Left lung (tissue), 14 donors: ENCODE measurements at places on chromosomes 2 and 18.

- no peak for DNase-seq
Measured at GRCh38 chr18:45066210-45066609, 385.5 kb downstream of the SETBP1 start.

DNA sequence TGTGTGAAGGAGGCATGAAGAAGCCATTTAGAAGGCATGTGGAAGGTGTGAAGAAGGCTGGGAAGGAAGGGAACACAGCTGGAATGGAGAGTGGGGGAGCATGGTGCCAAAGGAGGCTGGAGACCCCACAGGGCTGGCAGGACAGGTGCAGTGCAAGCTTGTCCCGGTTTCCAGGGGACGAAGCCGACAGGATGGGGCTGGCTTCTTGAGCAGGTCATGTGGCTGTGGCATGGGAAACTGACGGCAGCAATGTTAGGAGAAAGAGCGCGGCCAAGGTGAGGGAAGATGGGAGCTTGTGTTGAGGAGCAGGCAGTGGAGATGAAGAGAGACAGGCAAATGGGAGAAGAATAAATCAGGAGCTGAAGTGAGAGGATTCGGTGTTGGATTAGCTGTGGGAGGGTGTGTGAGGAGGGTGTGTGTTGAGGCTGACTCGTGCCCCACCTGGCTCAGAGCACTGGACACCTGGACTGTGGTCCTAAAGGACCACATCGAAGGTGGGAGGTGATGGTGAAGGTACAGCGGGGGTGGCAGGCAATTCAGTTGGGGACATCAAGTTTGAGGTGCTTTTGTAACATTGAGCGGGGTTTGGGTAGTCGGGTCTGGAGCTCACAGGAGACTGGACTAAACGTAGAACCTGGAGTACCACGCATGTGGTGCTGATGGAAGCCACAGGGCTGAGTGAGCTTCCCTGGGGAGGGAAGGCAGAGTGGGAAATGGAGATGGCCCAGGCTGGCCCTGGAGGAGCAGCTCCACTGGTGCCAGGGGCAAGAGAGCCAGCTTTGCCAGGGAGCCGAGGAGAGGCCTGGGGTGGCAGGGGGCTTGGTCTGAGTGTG is 165.6 kb upstream of the HDAC4 start:
- no peak for DNase-seq

DNA sequence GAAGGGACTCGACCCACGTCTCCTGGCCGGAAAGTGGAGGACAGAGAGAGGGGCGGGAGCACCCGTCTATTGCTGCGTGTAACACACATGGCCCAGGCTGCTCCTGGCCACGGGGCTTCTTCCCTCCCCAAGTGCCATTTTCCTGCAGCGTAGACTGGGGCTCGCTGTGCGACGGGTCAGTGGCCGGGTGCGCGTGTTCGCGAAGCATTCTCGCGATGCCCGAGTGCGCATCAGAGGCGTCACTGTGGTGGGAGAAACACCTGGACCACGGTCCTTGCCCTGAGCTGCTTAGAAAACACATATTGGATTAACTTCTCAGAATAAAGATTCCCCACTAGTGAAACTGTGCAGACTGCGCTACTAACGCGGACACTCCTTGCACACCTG is 200.8 kb downstream of the EIPR1 start:
- DNase-seq = no peak

- no peak for DNase-seq
Measured at GRCh38 chr18:76354348-76354747, 140.7 kb downstream of the ZNF516 start.

DNA sequence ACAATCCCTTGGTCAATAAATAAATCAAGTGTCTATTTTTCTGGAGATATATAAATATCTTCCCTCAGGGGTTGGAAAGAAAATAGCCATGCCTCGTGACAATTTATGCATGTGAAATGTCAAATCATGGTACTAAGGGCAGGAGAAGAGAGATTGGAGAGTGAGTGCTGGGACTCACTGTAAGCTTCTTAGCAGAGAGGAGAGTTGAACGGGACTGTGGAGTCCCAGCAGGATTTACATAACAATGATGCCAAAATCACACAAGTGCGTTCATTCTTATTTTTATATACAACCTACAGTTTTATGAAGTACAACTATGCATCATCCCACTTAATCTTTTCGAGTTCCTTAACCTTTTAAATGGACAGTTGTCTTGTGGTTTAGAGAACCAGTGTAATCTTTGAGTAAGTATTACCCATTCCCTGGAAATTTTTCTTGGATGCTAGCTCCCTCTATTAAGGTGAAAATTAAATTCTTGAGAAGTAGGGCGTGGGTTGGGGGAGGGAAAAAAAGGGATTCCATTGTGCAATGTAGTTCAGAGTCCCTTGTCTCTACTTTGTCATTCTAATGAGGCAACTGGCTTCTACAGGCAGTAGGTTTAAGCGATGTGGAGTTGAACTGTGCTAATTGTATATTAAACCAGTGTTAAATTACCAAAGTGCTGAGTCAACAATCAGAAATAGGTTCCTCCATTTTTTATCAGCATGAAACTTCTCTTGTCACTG is 143.6 kb upstream of the EPHA4 start:
- DNase-seq = no peak
